ENCODE measurements at places on chromosomes 6 and 20. TPM values are rescaled to one million over a fixed set of nuclear protein-coding genes. Genes with fewer than 3 reads are reported as not detected.

DNA sequence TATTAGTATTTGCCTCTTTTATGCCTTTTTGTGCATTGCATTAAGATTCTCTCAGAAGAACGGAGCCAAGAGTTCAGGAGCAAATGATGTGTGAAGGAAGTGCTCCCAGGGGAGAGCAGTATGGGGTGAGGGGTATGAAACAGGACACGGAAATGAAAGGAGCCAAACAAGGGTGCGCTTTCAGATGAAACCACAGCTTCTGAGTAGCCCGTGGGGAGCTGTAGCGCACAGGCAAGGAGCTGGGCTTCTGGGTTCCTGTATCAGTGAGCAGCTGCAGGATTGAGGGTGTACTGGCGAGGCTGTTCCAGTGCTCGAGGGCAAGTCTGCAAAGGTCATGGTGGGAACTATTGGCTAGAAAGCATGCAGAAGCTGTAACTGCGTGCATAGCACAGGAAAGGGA is 25.4 kb downstream of the ANKEF1 start:
- H3K4me3 ChIP-seq = peak overlapping the region; percentile 6
- H3K27ac ChIP-seq = no peak overlapping the region
- peaks cover 38% of the 10 kb centered on the region for H3K27me3 ChIP-seq

- peak within 1 kb of the TSS; percentile 41 for H3K27ac ChIP-seq
- peaks cover 4% of the 10 kb centered on the region for H3K27me3 ChIP-seq
- peaks cover 11% of the 10 kb centered on the region for H3K4me1 ChIP-seq
- peak; percentile 95 for DNase-seq
- H3K36me3 ChIP-seq = no peaks in the 10 kb centered on the region
- peak within 1 kb of the TSS; percentile 86 for H3K4me3 ChIP-seq
Observed at GRCh38 chr6:89432875-89433251, at the start of gene ANKRD6. Gene ANKRD6 (plus strand): TSS chr6:89433152. CDS start chr6:89566977, 133,825 bp downstream.

DNA sequence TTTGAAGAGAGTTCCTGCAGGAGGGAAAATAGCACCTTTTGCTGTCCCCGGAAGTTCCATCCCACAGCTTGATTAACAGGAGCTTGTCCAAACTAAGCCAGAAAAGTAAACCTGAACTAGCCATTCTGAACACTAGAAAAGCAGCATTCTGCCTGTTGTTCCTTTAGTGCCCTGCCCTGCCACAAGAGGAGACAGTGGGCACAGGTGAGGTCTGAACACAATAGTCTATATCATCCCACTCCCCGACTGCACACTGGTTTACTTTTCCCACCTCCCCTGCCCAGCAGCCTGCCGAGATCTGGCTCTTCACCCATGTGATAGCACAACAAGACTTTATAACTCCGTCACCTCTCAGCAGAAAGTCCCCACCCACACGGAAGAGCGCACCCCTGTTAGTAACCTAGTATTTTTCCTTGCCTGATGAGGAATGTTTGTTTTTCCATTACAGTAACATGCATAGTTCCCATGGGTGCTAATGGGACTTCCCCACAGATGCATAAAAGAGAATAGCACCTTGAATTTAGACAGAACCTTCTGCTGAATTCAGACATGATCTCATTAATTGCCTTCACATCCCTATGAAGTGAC is 59.7 kb downstream of the TFAP2A start:
- H3K27ac ChIP-seq = no peak overlapping the region
- peaks cover 8% of the 10 kb centered on the region for H3K27me3 ChIP-seq
- H3K4me3 ChIP-seq = no peak overlapping the region
- peaks cover 4% of the 10 kb centered on the region for H3K4me1 ChIP-seq
- DNase-seq = no peak

DNA sequence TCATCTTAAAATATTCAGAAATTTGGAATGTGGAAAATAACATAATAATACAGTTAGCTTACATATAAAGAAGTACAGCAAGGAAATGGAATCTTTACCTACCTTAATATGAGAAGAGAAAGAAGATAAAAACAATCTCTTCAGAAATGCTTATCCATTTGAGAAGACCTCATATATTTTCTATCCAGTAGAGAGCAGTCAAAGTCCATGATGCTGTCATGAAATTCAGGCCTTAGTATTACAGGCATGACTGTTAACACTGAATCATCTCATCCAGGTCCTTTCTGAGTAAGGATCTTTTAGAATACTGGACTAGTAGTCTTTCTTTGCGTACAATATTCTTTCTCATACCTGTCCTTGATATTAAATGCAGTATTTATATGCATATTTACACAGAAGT is 713.4 kb downstream of the CD109 start:
- no peaks in the 10 kb centered on the region for H3K4me1 ChIP-seq
- H3K4me3 ChIP-seq = no peak overlapping the region
- H3K27me3 ChIP-seq = no peaks in the 10 kb centered on the region
- H3K36me3 ChIP-seq = no peaks in the 10 kb centered on the region
- DNase-seq = no peak

DNA sequence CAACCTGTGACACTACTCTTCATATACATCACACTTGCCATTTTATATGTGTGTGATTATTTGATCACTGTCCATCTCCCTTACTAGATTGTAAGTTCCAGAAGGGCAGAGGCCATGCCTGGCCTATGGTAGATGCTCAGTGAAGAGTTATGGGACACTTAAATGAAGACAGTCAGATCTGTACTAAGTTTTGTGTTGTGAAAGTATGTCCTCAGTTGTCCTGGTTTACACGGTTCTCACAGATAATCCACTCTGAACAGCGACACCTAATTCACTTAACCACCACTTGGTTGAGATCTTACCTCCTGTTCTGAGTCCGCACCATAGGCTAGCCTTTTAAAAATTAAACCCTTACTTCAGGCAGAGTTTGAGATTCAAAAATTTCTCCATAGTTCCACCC is 434.1 kb upstream of the SOX4 start:
- H3K36me3 ChIP-seq = peaks cover 2% of the 10 kb centered on the region
- no peak overlapping the region for H3K4me3 ChIP-seq
- DNase-seq = no peak

Gene SHLD1
- total RNA-seq = 11.7 TPM

Gene DSTN
- total RNA-seq = 14.4 TPM

Gene KCNQ2
- total RNA-seq = not detected

Gene HLA-DPA1
- total RNA-seq = 718 TPM

Gene OLIG3
- total RNA-seq = not detected

Gene MYLIP
- 10.3 TPM for total RNA-seq

Measured in activated B cell treated with CpG ODN at 0.5 μM for 24 hours (primary cell).